ENCODE measurements at places on chromosomes 1 and 21.
A peak's percentile ranks its signal among the peaks of the same experiment; 100 is the strongest.

- DNase-seq, result no peak
Observed at GRCh38 chr1:27576806-27577227, 27.1 kb downstream of the AHDC1 start.

DNA sequence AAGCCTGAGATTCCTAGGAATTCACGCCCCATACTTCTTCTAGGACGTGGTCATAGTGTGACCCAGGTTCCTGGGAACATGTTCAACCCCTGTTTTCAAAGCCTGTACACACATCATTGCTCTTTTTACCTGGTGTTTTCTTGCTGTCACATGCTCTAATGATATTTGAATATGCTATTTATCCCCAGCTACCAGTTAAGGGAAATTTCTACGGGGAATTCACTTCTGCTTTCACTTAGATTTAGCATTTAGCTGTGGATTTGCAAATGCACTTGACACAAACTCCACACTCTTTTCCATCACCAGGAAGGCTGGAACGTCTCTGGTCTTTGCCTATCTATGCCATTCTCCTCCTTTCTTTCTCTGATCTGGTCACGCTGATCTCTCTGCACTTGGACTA is 11.3 kb upstream of the SAMSN1 start:
- DNase-seq, result no peak

GRCh38 chr1:24413350-24414163 is at the start of gene STPG1:
STPG1 (minus strand) TSS chr1:24413782; CDS start chr1:24401388, 12,394 bp downstream.
- DNase-seq, result peak; percentile 20

DNA sequence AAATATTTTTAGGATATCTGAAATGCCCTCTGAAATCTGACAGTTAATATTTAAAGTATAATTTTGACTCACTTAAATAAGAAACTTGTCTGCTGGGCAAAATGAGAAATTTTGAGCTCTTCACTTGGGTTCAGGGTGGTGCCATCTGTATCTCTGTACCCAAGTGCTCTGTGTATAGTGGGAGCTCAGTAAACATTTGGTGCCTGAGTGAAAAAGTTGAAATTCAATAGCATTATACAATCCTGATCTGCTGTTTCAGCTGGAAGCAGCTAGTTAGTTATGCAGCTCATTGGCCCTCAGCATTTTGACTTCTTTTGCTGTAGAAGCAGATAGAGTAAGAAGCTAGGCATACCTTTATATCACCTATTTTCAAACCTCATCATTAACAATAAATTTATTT is 73.3 kb downstream of the RPE65 start:
- no peak for DNase-seq

- DNase-seq, result no peak
Observed at GRCh38 chr1:232954594-232955365, 4.4 kb downstream of the NTPCR start.

DNA sequence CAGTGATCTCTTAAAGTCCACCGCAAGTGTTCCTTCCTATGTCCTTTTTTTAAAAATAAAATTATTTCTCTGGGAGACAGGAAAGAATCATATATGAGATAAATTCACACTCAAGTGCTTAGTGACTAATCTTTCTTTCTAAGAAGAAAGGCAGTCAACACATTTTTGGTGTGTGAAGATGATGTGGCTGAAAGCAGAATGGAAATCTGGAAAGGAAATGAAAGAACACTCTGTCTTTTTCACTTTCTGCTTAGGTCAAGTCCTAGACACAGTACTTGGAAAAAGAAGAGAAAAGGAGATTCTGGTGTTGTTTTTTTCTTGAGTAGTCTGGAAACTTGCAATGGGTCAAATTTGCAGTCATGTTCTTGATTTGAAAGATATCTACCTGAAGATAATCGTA is 45.5 kb upstream of the PRRX1 start:
- DNase-seq, result no peak

DNA sequence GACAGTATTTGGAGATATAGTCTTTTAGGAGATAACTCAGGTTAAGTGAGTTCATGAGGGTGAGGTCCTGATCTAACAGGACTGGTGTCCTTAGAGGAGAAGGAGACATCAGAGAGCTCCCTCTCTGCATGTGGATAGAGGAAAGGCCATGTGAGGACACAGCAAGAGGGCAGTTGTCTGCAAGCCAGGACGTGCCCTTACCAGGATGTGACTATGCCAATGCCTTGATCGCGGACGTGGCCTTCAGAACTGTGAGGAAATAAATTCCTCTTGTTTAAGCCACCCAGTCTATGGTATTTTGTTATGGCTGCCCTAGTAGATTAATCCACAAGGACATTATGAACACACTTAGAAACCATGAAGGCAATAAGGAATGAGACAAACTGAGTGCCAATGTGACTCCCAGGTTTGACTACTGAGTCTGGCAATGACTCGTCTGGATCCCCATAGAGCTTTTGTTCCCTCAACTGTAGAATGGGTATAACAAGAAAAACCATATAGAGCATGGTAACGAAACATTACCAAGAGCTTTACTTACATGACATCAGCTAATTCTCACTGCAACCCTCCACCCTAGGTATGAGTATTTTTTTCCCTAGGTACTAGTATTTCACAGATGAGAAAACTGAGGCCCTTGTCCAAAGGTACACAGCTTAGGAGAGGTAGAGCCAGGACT is 6.5 kb downstream of the URB1 start:
- DNase-seq, result no peak

GRCh38 chr1:53133261-53134041 is 9.0 kb downstream of the SLC1A7 start:
- no peak for DNase-seq

GRCh38 chr1:40582116-40582515 is 50.7 kb downstream of the ZNF684 start:
- DNase-seq, result no peak

DNA sequence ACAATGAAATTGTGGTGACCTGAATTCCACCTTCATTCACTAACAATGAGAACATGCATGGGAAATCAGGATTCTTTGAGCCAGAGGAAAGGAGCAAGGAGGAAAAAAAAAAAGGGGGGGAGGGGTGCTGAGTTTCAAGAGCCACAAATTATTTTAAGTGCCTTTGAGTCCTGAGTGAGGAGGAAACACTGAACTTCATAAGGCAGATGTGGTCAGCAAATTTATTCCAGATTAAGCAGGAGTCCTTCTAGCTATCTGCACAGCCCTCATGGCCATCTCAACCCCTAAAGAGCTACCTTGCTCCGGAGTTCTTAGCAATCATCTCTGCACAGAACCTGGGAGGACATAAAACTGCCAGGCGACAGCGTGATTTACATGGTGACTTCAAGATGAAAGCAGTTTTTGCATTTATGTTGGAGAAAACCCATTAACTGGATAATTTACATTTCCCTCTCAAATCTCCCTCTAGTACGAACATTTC is 21.7 kb downstream of the ASTN1 start:
- no peak for DNase-seq

Measured in esophagus squamous epithelium (tissue), 5 donors.